ENCODE measurements at places on chromosomes 2 and 18. TPM values are rescaled to one million over a fixed set of nuclear protein-coding genes. Genes with fewer than 3 reads are reported as not detected.

DNA sequence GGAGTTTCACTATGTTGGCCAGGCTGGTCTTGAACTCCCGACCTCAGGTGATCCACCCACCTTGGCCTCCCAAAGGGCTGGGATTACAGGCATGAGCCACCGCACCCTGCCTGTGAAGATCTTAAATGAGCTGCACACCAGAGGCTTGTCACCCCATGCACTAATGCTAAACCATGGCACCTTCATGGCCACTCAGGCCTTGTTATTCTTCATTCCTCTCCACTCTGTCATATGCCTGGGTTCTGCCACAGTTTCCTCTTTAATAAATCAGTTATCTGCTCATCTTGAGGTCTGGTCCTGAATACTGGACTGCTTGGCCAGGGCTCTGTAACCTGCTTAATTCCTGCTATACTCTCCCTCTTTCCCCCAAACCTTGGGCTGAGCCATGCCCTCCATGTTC, 303.9 kb upstream of the FBXO11 start:
- DNase-seq, result no peak

NTSR2 gene
- not detected for total RNA-seq

GRCh38 chr2:150280231-150280630, 207.2 kb downstream of the RND3 start:
- no peak for DNase-seq

DNA sequence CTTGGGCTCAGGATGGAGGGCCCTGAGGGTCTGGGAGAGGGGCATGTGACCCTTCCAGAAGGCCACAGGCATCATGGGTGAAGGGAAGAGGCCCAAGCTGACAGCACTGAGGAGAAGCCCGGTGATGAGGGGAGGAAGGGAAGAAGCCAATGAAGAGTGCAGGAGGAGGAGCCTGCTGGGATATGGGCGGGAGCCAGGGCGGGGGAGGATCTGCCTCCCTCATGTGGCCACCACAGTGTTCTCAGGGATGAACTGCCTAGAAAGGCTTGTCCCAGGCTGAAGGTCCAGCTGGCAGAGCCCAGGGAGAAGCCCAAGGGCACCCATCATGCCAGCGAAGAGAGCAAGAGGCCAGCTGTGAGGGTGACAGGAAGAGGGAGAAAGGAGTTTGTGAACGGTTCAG, 24.6 kb upstream of the PLB1 start:
- no peak for DNase-seq

ADGRF3 gene
- 6.5 TPM for total RNA-seq

SLC9A2 gene
- not detected for total RNA-seq

- DNase-seq, result no peak
Measured at GRCh38 chr2:235230821-235231601, 262.8 kb upstream of the AGAP1 start.

DNA sequence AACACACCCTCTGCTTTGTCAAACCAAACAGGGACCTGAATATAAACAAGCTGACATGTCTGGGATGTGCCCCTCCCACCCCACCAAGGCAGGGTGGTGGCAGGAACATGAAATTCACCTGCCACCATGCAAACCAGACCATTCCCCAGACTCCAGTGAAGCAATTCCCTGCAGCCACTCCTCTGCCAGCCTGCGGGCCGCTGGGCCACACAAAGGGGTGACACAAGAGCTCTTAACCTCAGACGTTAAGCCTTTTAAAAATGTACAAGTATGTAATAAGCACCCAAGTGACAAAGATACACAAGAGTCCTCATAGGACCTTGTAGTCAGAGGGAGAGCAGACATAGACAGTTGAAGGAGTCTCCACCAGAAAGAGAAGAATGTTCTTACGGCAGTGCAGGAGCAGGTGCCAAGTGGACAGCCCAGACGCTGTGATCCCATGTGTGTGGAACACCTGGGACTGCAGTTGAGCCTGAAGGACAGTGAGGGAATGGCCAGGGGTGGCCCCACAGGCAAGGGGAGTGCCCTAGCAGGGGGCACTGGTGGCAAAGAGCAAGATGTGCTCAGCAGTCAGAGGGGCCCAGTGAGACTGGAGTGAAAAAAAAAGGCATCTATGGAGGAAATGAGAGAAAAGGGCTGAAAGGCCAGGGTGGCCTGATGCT, 36.9 kb downstream of the CRACDL start:
- no peak for DNase-seq

LYG1 gene
- total RNA-seq, result 1.6 TPM

DNA sequence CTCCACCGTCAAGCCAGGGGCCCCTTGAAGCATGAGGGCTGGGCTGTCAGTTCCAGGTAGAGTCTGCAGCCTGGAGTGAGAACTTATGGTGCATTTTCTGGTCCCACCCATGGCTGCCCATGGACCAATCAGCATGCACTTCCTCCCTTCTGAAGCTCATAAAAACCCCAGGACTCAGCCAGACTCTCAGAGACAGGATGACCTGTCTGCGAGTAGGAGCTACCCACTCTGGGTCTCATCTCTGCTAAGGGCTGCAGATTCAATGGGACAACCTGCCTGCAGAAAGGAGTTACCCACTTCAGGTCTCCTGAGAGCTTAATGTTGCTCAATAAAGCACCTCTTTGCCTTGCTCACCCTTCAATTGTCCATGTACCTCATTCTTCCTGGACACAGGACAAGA, 9.4 kb upstream of the DUSP19 start:
- DNase-seq, result no peak

- DNase-seq, result no peak
Measured at GRCh38 chr18:79123948-79124347, 54.8 kb downstream of the ATP9B start.

DNA sequence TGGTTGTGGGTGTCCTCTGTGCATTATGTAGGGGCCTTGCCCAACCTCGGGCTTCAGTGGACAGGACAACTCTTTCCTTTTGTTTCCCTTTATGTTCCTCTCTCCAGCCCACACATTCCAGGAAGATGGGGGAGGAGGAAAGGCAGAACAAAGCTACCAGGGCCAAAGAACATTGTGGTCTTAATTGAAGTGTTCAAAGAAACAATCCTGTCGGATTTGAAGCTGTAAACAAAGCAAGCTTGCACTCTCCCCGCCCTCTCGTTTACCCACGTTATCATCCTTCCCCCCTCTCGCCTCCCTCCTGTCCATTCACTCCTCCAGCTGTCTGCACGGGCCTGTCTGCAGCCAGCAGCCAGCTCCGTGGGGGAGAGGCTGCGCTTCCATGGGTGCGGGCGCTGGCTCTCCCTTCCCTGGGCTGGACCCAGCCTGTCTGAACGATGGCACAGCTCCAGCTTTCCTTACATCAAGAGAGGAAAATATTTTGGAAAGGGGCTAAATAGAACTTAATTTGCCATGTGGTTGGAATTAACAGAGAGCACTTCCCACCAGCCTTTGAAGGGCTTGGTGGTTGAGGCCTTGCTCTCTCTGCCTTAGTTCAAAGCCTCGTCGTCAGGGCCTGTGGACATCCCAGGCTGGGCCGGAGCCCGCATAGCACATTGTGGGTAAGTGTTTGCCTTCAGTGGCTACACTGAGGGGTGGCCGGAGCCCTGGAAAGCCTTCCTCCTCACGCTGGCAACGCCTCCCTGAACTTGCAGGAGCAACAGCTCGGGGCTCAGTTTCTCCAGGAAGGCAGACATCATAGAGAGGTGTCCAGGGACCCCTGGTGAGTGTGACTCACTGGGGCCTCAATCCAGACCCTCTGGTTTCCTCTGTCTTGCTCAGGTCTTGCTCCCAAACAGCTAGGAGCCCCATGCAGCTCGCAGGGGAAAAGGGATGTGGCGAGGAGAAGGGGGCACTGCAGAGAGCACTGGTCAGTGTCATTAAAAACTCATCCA, 60.6 kb upstream of the HS6ST1 start:
- no peak for DNase-seq

DNA sequence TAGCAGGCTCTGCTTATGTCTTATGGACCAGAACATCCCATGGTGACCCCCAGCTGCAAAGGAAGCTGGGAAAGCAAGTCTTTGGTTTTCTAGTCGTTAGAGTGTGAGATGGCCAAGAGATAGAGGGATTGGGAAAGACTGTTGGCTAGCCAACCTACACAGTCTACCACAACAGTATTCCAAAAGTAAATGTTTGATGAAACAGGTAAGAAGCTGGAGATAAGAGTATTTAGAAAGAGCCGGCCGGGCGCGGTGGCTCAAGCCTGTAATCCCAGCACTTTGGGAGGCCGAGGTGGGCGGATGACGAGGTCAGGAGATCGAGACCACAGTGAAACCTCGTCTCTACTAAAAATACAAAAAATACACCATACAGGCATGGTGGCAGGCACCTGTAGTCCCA, 124.4 kb downstream of the GALNT1 start:
- DNase-seq, result no peak

DNA sequence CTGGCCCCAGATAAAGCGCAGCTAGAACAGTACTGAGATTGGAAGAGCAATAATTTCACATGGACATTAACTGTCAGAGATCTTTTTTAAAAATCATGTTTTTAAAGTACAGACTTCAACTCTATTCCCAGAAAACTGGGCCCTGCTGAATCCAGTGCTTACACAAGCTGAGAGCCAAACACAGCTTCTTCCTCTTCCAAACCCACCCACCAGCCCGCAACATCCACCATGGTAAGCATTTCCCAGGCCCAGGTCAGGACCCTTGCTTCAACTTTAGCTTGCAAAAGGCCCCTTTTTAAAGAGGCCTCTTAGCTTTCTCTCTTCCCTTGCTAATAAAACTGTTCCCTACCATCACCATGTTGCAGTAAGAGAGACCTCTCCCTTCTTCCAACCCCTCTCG, 2.1 kb downstream of the AAK1 start:
- DNase-seq, result no peak

DYNAP gene
- total RNA-seq, result not detected

DNA sequence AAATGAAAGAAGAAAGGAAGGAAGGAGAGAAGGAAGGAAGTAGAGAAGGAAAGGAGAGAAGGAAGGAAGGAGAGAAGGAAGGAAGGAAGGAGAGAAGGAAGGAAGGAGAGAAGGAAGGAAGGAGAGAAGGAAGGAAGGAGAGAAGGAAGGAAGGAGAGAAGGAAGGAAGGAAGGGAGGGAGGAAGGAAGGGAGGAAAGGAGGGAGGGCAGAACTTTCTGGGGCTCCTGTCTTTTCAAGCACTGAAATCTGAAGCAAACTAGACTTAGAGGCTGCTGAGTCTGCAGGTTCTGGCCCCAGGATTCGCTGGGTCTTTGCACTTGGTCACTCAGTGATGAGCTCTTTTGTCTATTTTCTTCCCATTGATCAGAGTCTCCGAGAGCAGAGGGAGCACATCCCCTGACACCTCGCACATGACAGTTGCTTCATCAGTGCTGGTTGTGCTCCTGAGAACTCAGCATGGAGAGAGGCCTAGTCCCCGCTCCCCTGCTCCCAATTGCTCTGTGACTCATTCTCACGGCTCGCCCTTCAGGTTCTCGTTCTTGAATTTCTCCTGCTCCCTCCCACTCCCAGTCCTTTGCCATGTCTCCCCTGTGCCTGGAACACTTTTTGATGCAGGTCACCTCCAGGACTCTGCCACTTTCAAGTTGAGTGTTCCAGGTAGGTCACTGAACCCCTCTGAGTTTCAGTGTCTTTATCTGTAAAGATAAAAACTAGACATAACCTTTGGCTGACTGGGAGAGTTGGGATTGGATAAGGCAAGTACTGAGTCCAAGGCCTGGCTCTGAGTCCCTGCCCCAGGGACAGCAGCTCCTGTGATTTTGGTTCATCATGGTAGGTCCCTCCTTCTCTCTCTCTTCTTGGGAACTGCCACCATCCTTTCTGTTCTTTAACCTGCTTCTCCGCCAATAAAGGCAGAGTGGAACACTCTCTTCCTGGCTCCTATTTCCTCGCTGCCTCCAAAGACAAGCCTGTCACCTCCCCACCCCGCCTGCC, 55.2 kb downstream of the TNP1 start:
- DNase-seq, result no peak

DNA sequence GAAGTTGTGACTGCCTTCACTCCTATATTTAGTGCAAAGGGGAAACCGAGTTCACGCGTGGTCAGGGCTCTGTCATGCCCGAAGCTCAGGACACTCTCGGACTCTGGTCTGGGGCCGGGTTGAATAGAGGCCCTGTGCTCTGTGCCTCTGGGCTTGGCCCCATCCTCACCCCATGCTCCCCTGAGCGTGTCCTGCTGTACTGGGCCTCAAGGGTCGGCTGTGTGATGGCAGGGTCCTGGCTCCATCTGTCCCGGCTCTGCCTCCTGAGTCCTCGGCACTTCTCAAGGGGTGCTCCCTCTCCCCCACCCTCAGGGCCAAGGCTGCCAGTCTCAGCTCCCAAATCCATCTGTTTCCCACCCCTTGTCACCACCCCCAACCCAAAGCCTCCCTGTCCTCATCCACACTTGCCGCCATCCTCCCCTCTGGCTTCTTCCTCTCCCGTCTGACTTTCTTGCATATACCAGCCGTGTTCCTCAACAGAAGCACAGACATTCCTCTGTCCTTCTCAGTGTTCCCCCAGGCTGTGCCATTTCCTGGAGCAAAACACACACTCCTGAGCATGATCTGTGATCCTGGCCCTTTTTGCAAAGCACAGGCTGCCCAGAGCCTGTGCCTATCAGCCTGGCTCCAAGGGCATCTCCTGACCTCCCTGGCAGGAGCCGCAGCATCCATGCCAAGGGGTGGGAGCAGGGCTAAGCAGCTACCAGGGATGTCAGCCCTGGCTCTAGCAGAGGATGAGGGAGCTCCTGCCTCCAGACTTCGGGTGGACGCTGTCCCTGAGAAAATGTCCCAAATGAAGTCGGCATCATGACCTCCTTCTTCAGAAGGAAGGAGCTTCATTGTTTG, 64.2 kb upstream of the OTOS start:
- DNase-seq, result no peak

GRCh38 chr2:72745679-72746368, 80.0 kb downstream of the EXOC6B start:
- peak; percentile 16 for DNase-seq

ZAP70 gene
- 337 TPM for total RNA-seq
